ENCODE measurements at places on chromosomes 1 and 21. TPM values are rescaled to one million over a fixed set of nuclear protein-coding genes. Genes with fewer than 3 reads are reported as not detected.

DNA sequence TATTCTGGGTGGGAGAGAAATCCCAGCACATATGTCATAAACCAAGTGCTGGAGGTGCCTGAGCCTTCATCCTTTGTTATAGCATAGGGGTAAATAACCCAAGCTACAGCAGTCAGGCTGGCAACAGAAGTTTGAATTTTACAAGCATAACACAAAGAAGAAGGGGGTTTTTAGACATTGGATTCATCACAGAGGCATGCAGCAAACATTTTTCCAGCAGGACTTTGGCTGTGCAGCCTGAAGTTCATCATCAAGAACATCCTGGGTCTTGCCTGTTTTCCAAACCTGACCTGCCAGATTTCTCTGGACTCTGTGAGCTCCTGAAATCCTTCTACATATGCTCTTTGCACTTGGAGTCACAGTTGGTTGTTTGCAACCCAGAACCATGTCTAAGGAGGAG is 16.2 kb downstream of the PTGER3 start:
- no peaks in the 10 kb centered on the region for H3K27me3 ChIP-seq
- H3K27ac ChIP-seq, result no peak overlapping the region
- no peaks in the 10 kb centered on the region for H3K4me1 ChIP-seq
- H3K36me3 ChIP-seq, result no peaks in the 10 kb centered on the region
- DNase-seq, result no peak
- no peak overlapping the region for H3K4me3 ChIP-seq

GRCh38 chr21:44793592-44794374 is 7.8 kb downstream of the UBE2G2 start:
- no peak for DNase-seq
- peaks cover 7% of the 10 kb centered on the region for H3K36me3 ChIP-seq
- no peaks in the 10 kb centered on the region for H3K27me3 ChIP-seq
- no peak overlapping the region for H3K4me3 ChIP-seq
- H3K4me1 ChIP-seq, result no peaks in the 10 kb centered on the region
- H3K27ac ChIP-seq, result no peak overlapping the region

GRCh38 chr1:21594935-21595897 is 73.9 kb downstream of the RAP1GAP start:
- no peak overlapping the region for H3K27ac ChIP-seq
- peak; percentile 49 for DNase-seq
- H3K36me3 ChIP-seq, result no peaks in the 10 kb centered on the region

DNA sequence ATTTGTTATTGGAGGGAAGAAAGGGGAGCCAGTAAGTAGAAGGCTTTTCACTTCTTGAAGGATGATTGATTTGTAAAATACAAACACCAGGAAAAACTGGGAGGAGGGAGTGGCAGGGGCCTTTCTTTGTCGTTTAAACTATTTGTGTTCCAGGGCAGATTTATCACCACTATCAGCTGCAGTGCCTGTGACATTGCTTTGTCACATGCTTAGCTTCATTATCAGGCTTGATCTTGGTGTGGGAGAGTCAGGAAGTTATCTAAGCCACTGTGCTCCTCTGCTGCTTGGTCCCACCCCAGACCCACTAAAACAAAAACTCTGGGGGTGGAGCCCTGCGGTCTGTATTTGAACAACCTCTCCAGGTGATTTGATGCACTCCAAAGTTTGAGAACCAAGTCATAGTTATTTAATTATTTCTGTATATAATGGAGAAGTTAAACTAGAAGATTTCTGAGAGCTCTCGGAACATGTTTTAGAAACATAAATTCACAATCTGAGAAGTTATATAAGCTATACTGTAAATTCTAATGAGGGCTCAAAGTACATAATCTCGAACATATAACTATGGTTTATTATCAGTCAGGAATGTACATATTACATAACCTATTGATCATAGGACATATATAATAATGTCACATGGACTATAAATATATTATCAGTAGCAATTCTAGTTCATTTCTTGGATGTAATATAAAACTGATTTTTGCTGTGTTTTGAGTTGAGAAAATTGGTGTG is 87.9 kb downstream of the CDC14A start:
- no peaks in the 10 kb centered on the region for H3K36me3 ChIP-seq
- no peak for DNase-seq
- no peak overlapping the region for H3K27ac ChIP-seq
- H3K4me3 ChIP-seq, result no peak overlapping the region

DNA sequence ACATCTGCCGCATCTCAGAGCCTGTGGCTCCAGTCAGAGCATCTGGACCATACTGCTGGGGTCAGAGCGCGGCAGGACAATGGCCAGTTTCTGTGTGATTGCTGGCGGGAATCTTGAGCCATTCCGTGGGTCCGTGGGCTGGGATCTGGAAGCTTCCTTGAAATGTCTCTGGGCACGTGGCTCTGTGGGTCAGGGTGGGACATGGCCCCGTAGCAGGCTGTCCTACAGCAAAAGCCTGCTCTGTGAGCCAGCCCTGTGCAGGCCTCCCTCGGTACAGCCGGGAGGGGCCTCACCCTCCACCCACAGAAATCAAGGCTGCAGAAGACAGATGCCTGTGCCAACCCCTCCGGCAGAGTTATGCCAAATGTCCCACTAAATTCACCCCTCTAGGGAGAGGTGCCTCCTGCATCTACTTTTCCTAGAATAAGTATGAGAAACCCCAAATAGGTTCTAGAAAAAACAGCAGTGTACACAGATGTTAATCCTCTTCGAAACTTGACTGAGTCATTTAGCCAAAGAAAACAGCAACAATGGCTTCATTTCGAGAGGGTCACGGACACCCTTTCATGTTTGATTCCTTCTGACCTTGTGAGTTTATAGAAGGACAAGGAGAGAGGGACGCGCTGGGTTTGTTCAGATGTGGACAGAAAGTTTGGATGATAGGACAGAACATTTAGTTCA is 27.8 kb downstream of the COL18A1 start:
- peak; percentile 72 for DNase-seq
- no peaks in the 10 kb centered on the region for H3K27me3 ChIP-seq
- H3K4me3 ChIP-seq, result no peak overlapping the region
- H3K36me3 ChIP-seq, result no peaks in the 10 kb centered on the region
- H3K4me1 ChIP-seq, result peaks cover 22% of the 10 kb centered on the region

DNA sequence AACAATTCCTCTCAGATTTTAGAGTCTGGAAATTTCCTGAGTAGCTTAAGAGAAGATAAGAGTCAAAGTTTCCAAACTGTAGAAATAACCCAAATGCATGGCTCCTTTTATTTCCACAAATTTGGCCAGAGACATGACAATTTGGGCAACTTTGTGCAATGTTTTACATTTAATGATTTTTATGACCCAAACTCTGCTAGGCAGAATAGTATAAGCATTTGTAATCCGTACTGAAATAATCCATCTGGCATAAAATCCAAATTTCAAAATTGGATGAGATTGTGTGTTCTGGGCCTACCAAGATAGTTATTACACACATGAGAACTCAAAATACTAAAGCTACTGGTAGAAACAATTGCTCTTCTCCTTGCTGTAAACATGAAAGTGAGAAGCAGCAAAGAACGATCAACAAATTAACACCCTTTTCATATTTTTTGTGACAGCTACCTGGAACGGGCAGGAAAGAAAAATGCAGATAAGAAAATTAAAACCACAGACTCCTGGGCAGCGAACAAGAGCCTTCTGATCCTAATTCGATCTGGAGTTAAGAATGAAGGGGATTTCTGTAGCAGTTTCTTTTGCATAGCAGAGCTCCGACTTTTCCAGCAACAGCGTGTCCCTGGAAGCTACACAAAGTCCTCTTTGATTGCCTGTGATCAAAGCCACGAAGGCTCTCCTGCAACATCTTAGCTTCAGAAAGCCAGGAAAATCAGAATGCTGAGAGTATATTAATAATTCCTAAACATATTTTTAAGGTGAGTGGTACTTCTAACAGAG is 191.2 kb downstream of the GRIK1 start:
- no peaks in the 10 kb centered on the region for H3K27me3 ChIP-seq
- H3K4me3 ChIP-seq, result no peak overlapping the region
- H3K27ac ChIP-seq, result no peak overlapping the region
- H3K4me1 ChIP-seq, result no peaks in the 10 kb centered on the region
- DNase-seq, result no peak

DNA sequence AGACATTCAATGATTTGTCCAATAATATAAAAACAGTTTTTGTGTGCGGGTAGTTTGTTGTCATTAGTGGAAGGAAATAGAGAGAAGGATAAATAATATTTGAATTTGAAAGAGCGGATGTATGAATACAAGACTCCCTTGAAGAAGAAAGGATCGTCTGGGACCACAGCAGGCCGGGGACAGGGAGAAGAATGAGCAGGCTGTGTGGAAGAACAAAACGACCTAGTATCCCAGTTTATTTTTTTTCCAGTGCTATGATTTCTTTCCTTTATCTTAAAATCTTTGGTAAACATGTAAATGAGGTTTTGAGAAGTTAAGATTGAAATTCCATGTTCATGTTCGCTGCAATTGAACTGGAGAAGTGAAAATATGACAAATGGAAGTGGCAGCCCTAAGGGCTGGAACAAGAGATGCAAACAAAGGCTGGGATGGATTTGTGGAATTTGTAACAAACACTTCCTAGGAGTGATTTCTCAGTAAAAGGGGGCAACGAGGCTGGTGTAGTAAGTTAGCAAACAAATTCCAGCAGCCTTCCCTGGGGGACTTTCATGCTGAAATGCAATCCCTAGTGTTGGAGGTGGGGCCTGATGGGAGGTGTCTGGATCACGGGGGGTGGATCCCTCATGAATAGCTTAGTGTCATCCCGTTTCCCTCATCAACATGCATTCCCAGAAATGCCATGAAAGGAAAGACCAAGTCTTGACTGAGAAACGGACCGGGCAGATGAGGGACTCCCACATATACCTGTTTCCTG is 10.2 kb upstream of the IFI16 start:
- peak; percentile 95 for DNase-seq
- H3K4me3 ChIP-seq, result peak overlapping the region; percentile 39
- peaks cover 2% of the 10 kb centered on the region for H3K27me3 ChIP-seq
- peak overlapping the region; percentile 85 for H3K27ac ChIP-seq

DNA sequence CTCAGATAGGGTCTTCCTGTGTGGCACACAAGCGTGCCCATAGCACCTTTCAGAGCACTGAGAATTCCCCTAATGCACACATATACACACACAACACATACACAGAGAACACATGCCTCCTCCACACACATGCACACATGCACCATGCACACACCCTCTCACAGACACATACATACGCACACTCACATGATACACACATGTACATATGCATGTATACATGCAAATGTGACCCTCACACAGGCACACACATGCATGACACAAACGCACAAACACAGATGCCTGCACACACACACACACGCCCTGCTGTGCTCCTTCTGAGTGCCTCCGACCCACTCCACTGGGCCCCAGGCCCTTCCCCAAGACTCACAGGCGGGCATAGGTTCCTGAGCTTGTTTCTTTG is 251.0 kb downstream of the PTPRU start:
- no peaks in the 10 kb centered on the region for H3K4me1 ChIP-seq
- H3K27me3 ChIP-seq, result no peaks in the 10 kb centered on the region
- no peak overlapping the region for H3K4me3 ChIP-seq
- H3K36me3 ChIP-seq, result no peaks in the 10 kb centered on the region
- no peak overlapping the region for H3K27ac ChIP-seq

GRCh38 chr1:228463009-228463558 is 24.1 kb upstream of the RNF187 start:
- no peaks in the 10 kb centered on the region for H3K36me3 ChIP-seq
- no peak overlapping the region for H3K4me3 ChIP-seq
- no peak for DNase-seq
- peaks cover 43% of the 10 kb centered on the region for H3K27me3 ChIP-seq
- H3K4me1 ChIP-seq, result peaks cover 11% of the 10 kb centered on the region
- H3K27ac ChIP-seq, result no peak overlapping the region

DNA sequence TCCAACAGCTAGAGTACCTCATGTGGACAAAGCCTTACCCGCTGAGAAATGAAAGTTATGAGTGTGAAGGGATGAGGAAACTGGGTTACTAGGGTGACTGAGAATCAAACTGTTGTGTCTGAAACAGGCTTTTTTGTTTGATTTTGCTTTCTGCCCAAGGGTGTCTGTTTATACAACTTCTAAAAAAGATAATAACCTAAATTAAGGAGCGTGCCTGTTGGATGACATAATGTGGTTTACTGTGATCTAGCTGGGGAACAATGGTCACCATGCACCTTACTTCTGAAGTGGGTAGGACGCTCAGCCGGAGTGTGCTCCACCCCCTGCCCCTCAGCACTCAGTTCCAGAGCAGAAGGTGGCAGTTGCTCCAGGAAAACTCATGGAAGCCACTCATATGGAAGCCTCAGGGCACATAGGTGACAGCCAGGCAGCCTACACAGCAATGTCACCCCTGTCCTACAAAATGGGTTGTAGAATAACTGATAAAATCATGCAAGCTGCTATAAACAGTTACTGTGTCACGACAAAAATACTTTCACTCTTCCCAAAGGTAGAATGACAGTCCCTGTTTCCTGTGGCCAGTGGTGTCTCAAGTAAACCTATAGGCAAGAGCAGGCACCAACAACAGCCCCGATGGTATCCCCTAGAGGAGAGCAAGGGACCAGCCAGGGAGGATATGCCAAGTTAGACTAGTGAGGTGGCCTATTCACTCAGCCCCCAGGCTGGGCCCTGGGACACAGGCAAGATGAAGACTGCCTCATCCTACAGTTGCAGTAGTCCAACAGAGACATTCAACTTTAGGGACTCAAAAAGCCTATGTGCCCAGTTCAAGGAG is 29.3 kb downstream of the SIPA1L2 start:
- peaks cover 2% of the 10 kb centered on the region for H3K4me1 ChIP-seq
- no peaks in the 10 kb centered on the region for H3K36me3 ChIP-seq
- H3K27me3 ChIP-seq, result no peaks in the 10 kb centered on the region
- H3K4me3 ChIP-seq, result no peak overlapping the region
- H3K27ac ChIP-seq, result no peak overlapping the region

GRCh38 chr1:174157157-174157806 is 2.0 kb upstream of the RABGAP1L start:
- no peak overlapping the region for H3K27ac ChIP-seq
- no peak overlapping the region for H3K4me3 ChIP-seq
- DNase-seq, result no peak

GRCh38 chr1:106727171-106727570 is 329.3 kb upstream of the PRMT6 start:
- no peak for DNase-seq
- H3K36me3 ChIP-seq, result no peaks in the 10 kb centered on the region
- no peak overlapping the region for H3K27ac ChIP-seq
- H3K27me3 ChIP-seq, result no peaks in the 10 kb centered on the region

DNA sequence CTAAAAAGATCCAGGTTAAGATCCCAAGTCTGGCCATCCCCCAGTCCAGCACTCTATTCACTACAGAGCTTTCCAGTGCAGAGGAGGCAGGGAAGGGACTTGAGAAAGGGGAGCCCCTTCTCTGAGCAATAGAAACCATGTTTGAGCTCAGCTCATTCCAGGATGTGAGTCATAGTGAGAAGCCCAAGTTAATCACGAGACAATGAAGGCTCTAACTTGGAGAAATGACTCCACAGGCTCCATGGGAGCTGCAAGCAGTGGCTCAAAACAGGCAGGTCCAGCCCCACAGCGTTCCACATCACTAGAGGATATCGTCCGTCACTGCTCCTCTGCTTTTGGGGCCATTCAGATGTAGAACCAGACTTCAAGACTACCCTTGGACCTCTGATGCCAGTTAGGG is 59.1 kb downstream of the CAMK2N1 start:
- H3K27me3 ChIP-seq, result peaks cover 5% of the 10 kb centered on the region
- peaks cover 8% of the 10 kb centered on the region for H3K4me1 ChIP-seq
- no peak overlapping the region for H3K4me3 ChIP-seq
- H3K36me3 ChIP-seq, result no peaks in the 10 kb centered on the region

- no peaks in the 10 kb centered on the region for H3K27me3 ChIP-seq
- no peak overlapping the region for H3K27ac ChIP-seq
- no peak overlapping the region for H3K4me3 ChIP-seq
- peaks cover 13% of the 10 kb centered on the region for H3K36me3 ChIP-seq
- H3K4me1 ChIP-seq, result no peaks in the 10 kb centered on the region
Observed at GRCh38 chr21:29323189-29323588, 24.5 kb downstream of the BACH1 start.

The CFHR3 gene
- not detected for total RNA-seq

The CCDC30 gene
- 2.9 TPM for total RNA-seq

The ATP13A2 gene
- total RNA-seq, result 52.3 TPM

The ACTL8 gene
- not detected for total RNA-seq

The WDR64 gene
- total RNA-seq, result not detected

The CYYR1 gene
- 23.8 TPM for total RNA-seq

The LCE6A gene
- not detected for total RNA-seq

The CD1B gene
- not detected for total RNA-seq
